ENCODE measurements at places on chromosomes 7 and 10.

GRCh38 chr10:49056356-49056755, 59.0 kb downstream of the VSTM4 start:
- no peak for DNase-seq

DNA sequence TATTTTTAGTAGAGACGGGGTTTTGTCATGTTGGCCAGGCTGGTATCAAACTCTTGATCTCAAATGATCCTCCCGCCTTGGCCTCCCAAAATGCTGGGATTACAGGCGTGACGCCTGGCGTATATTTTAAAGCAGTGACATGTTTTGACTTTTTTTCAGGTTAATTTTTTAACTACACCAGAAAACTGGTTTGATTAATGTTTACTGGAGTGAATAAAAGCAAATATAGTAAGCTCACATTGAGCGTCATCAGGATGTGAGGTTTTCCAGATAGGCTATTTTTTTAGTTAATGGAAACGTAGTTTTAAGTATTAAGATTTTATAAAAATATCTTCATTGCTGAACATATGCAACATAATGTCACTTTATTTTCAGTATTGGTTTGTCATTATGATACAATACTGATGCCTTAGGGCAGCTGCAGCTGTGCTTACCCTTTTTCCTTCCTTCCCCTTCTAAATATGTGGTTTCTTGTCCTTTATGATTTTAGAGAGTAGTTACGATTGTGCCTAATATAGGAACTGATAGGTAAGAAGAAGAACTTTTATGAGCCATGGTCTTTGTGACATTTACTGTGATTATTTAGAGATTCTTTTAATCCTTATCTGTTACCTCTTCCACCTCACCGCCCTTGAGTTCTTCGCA, 37.3 kb downstream of the TMEM60 start:
- DNase-seq = no peak

DNA sequence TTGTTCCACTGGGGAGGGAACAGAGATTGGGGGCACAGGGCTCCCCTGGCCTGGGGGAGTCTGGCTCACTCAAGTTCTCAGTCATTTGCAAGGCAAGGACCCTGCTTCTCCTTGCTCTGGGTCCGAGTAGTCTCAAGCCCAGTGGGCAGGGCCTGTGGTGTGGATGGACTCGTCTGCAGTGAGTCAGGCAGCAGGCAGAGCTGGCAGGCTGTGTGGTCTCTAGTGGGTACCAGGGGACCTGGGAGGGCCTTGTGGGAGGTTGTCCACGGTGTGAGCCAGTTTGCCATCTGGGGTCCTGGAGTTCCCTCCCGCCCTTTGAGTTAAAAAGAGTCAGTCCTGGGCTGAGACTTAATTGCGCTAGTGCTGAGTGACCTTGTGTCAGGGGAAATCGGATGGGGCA, 8.8 kb upstream of the SH2D4B start:
- DNase-seq = no peak

DNA sequence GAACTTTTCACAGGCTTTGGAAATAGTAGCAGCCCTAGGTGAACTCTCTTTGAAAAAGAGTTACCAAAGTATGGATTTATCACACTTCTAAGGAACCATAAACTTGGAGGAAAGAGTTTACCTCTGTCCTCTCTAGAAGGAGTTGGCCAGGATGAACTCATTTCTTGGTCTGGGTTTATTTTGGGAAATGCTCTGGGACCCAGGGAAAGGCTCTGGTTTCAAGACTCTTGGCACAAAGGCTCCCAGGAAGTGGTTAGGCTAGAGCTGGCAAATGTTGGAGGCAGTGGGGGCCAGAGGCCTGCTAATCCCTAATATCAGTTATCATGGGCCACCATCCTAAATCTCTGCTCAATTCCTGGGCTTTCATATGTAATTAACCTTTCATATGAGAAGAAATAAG, 36.3 kb upstream of the CDK6 start:
- DNase-seq = no peak

DNA sequence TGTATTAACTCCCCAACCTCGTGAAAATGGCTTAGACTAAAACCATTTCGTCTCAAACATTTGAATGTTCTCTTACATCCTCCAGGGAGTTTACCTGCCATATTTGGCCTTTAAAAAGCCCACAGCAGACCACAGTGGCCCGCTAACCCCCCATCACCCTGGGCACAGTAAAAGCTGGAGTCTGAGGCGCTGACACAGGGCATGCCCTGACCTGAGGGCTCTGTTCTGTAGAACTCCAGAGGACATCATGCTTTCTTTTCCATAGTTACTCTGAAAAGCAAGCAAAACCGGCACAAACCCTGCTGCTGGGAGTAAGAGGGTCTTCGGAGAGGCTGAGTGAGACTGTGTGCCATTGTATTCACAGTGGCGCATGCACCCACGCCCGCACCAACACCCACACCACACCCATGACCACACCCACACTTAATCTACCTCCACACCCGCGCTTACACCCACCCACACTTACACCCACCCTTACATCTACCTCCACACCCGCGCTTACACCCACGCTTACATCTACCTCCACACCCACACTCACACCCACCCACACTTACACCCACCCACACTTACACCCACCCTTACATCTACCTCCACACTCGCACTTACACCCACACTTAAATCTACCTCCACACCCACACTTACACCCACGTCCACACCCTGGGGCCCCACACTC, 32.1 kb downstream of the LRRC27 start:
- peak; percentile 16 for DNase-seq

DNA sequence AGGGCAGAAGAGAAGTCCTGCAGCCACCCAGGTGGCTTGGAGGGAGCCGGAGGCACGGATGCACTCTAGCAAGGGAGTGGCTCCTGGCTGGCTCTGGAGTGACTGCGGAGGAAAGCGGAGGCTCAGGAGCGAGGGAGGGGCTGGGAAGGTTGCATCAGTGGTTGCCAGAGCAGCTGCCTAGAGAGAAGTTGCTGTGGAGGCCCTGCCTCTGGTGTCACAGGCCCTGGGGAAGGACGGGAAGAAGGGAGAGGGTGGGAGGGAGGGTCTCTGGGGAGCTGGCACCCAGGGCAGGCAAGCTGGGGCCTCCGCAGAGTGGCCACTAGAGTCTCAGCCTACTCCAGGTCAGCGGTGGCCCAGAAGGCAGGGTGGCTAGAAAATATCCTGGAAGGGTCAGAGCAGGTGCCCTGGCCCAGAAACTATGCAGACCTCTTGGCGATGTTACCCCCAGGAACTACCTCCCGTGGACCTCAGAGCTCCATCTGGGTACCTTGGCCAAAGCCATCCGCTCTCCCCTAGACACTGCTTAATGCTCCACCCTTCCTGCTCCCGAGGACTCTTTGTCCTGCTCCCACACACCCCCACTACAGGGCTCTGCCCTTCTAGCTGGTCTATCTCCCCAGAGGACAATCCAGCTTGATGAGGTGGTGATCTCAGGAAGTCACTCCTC, 164.3 kb downstream of the NRF1 start:
- DNase-seq = no peak

- no peak for DNase-seq
These were observed 17.1 kb downstream of the ADCY1 start for GRCh38 chr7:45591101-45591906.

Data from activated T-helper 1 cell treated with anti-CD3 and anti-CD28 coated beads, Interleukin-2, amount 50 U/mL, for 16 hours (primary cell).